ENCODE measurements at places on chromosomes 3 and 15.
A peak's percentile ranks its signal among the peaks of the same experiment; 100 is the strongest.

DNA sequence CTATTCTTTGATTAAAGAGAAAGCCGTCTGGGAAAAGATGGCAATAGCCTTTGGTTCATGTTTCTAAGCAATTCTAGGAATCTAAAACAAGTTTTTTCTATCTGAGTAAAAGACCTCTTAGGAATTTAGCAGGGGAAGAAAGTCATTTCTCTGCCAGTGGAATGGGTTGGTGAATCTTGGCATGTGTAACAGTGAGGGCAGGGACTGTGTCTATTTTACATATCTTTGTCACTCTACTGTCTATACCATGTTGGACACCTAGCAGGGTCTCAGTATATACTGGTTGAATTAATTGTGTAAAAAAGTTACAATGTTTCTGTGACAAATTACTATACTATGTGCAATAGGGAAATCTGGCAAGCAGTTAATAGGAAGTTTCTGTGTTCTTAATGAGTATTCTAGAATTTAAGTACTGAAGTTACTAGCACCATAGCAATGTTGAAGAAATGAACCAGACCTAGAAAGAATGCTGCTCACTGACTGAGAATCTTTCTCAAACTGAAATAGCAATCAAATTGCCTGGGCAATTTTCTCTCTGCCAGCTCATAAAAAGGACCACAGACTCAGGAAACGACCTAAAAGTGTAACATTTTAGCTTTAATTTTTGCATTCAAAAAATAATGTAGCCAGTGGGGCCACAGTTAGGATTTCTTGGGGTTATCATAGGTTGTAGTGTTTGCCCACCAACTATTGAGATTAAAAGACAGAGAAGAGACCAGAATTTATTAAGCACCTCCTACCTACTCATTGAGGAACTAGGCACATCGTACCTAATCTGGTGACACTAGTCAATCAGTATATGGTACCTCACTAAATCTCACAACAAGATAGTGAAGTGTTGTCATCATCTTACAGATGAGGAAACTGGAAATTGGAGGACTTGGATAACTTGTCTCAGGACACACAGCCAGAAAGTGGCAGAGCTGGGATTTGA, 56.2 kb upstream of the LEKR1 start:
- no peak for DNase-seq

DNA sequence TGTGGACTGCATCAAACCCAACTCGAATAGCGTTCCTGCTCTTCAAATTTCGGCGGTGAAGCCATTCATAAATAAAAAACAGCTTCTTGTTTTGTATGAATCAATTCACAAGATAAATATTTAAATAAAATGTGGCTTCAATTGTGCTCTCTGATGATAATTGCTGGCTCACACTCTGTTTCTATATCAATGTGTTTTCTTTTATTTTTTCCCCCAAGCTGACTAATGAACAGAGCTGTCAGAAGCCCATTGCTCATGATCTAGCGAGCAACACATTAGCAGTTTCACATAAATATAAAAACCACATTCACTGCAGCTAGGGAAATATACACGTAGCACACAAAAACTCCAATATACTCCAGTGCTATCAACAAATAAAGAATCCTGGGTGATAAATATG, 45.0 kb upstream of the FOXP1 start:
- DNase-seq: no peak

DNA sequence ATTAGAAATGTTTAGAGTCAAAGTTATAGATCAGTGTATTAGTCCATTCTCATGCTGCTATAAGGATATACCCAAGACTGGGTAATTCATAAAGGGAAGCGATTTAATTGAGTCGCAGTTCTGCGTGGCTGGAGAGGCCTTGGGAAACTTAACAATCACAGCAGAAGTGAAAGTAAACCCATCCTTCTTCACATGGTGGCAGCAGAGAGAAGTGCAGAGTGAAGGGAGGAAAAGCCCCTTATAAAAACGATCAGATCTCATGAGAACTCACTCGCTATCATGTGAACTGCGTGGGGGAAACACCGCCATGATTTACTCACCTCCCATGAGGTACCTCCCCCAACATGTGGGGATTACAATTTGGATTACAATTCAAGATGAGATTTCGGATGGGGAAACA, 871.5 kb downstream of the DIPK2A start:
- no peak for DNase-seq

GRCh38 chr3:160544844-160545503, 20.4 kb downstream of the KPNA4 start:
- DNase-seq: no peak

- DNase-seq: no peak
Measured at GRCh38 chr15:73866881-73867410, 6.4 kb upstream of the TBC1D21 start.

GRCh38 chr3:171187706-171188290, 161.3 kb upstream of the SLC2A2 start:
- no peak for DNase-seq

GRCh38 chr15:56929399-56929798, 11.0 kb downstream of the TCF12 start:
- DNase-seq: no peak

DNA sequence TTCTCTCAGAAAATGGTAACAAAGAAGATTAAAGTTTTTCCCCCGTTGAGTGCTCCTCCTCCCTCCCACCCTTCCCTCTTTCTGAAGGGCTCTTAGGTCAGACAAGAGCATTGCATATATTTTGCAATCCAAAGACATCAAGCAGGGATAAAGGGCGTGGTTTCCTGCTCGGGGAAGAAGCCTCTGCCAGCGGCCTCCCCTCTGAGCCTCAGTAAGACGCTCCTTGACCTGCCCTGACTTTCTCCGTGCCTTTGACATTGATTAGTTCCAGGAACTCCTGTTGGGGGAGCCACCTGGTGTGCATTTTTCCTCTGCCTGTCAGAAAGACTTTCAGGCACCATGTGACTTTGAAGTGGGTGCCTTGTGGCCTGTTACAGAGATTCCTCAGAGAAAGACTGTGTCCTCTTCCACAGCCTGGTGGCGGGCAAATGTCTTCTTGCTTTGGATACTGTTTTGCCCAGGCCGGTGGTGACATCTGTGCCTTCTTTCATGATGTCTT, 87.2 kb upstream of the TBL1XR1 start:
- DNase-seq: peak; percentile 9

- DNase-seq: no peak
Measured at GRCh38 chr15:79051941-79052731, 38.4 kb downstream of the RASGRF1 start.

DNA sequence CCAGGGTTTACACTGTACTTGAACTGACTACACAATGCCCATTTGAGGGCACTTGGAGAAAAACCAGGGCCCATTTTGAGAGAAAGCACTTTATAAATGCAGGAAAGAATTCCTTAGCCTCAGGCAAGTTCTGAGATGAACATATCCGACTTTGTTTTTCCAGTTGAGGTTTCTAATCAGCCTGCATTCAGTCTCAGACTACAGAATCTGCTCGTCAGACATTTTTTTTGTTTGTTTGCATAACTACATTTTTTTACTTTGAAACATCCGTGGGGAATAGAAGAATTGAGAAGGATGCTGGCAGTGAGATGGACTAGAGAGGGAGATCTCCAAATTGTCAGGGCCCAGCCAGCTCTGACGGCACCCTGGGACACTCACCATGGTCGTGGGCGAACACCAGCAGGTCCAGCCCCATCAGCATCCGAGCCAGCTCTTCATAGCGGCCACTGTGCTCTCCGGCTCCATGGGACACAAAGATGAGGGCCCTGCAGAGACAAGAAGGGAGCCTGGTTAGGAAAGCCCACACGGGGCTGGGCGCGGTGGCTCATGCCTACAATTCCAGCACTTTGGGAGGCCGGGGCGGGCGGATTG, 40.8 kb downstream of the MGLL start:
- no peak for DNase-seq

DNA sequence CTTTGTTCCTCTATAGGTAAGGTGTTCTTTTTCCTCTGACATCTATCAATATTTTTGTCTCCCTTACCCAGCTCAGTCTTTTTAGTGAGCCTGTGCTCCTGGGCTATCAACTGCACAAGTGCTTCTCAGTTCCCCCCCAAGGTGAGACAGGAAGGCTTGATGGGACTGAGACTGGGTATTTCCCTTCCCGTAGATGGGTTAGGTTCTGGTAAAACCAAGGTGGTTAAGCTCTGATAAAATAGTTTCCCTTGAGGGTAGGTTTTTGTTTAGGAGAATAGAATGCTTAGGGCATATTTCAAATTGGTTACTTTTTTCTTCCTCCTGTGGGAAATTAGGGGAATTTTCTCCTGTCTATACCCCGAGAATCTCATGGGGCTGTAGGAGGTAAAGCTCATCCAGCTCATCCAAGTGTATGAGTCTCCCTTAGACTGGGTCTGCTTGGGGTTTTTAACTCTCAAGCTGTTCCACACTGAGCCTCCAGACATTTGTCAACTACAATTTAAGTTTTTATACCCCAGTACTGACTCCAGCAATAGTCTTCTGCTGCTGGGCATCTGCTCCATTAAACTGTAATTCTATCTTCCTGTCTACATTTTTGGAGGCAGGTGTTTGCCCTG, 44.9 kb downstream of the OXSR1 start:
- no peak for DNase-seq

DNA sequence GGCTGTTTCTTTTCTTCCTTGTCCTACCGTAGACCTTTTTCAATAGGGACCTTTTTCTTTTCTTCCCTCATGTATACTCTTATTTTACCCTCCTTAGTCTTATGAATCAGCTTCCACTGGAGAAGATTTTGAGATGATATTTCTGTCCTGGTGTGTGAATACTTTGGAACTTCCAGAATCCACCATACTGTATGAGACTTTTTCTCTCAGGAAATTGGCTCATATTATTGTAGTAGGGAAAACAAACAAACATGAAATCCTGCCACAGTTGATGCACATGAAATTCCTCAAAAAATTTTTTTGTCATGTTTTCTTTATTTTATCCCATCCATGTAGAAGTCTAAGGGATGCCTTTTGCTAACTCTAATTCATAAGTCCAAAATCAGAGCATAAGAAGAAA, 289.3 kb upstream of the PLSCR5 start:
- no peak for DNase-seq

- DNase-seq: no peak
Measured at GRCh38 chr15:49082960-49083359, 36.7 kb upstream of the SECISBP2L start.

DNA sequence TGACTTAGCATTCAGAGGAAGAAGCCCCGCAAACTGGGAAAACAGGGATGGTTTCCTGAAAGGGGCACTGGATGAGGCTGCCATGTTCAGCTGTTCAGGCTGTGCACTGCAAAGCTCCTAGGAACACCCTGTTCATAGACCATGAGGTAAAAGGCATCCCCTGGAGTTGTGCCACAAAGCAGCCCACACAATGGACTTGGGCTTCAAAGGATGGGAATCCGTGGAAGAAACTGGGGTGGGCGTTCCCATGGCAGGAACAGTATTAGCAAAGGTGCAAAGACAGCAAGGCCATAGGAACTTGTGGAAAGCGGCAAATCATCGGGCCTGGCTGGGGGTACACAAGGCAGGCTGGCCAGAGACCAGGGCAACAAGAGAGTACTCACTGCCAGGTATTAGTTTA, 8.9 kb downstream of the OXTR start:
- DNase-seq: no peak

DNA sequence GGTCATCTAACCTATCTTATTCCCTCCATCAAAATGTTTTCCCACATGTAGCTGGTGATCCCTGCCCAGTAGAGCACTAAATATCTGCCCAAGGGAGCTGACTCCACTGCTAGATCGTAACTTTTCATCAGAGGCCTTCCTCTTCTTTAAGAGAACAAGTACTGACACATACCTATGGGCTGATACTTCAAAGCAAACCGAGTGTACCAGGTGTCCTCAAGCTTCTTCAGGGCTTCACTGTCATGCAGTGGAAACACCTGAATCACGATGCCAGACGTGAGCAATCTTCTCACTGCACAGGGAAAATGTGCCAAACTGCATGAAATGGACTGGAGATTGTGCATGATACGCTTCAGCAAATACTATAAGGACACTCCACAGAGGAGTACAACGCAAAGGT, 41.6 kb downstream of the ANO10 start:
- no peak for DNase-seq

DNA sequence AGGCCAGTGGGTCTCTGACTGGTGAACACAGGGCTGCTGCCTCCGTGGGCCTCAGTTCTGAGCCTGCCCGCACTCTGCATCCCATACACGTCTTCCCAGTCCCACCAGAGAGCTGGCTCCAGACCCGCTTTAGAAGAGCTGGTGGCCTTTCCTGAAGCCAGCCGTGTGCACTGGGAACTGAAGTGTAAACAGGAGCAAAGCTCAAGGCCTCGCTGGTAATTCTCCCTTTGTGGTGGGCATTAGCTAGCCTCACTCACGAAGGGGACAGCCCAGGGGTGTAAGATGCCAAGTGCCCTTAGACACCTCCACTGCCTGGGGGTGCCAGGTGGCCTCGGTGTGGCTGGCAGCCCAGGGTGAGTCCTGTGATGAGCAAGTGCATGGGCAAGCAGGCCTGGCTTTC, 12.9 kb upstream of the LINGO1 start:
- DNase-seq: no peak

- DNase-seq: no peak
Measured at GRCh38 chr3:45137656-45138181, 8.5 kb downstream of the CDCP1 start.

- DNase-seq: no peak
Measured at GRCh38 chr15:75693501-75694240, 19.0 kb downstream of the CSPG4 start.

DNA sequence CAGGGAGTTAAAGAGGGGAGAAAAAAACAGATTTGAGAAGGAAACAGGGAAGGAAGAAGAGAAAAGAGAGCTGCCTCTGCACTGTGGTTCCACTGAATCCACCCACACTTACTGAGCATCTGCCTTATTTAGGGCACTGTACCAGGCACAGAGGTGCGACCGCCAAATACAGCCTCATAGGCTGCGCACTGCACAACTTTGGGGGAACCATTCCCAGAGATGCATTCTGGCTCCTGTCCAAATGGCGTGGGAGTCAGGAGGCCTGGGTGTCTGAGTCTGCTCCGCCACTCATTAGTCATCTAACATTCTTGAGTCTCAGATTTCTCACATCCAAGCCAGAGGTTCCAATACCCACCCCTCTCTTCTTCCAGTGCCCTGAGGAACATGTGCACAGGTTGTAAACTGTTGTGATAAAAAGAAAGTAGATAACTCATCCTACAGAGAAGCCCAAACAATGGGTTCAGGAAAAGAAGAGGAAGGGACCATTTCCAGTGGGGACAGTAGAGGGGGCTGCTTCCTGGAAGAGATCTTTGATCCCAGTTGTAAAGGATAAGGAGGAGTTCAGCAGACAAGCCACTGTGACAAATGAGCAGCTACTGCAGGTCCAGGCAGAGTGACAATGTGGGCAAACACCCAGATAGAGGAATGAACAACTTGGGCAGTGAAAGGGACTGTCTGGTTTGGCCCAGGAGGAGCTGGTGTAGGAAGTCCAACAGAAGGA, 254.6 kb downstream of the UACA start:
- no peak for DNase-seq

- no peak for DNase-seq
Measured at GRCh38 chr3:179671747-179672242, 19.0 kb downstream of the USP13 start.
